Glutamatergic neuron (in vitro differentiated cells): ENCODE measurements at places on chromosomes 7 and 10. TPM values are rescaled to one million over a fixed set of nuclear protein-coding genes. Genes with fewer than 3 reads are reported as not detected.

Gene A1CF
- not detected for total RNA-seq

Gene CALHM1
- not detected for total RNA-seq

DNA sequence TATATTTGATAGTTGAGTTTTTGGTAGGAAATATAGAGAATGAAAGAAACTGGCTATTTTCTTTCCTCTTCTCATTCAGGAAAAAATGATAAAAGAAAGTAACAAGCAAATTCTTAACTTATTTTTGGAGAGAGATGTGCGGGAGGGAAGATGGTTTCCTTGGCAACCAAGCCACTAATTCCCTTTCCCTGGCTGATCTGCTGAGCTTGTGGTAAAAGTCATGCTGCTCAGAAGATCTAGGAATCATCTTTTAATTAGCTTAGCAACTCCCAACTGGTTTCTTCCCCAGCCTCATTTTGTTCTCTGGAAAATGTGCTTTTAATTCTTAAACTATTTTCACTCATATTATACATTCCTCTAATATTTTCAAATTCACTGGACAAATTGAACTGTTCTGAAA is 11.8 kb downstream of the UROS start:
- DNase-seq: no peak

DNA sequence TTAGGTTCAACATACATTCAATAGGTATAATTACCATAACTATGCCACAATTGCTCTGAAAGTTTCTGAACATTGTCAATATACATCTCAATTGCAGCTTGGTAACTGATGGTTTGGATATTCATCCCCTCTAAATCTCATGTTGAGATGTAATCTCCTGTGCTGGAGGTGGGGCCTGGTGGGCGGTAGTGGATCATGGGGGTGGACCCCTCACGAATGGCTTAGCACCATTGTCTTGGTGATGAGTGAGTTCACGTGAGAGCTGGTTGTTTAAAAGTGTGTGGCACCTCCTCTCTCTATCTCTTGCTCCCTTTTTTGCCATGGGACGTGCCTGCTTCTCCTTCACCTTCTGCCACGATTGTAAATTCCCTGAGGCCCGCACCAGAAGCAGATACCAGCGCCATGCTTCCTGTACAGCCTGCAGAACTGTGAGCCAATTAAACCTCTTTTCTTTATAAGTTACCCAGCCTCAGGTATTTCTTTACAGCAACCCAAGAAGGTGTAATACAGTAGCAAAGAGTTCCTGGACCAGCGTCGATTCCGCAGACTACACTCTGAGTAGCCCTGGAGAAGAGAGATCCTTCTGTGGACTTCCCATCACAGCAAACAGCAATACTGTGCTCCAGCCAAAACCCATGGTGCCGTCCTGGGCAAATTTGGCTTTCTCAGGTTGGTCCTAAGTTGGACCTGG is 83.8 kb upstream of the GRB10 start:
- DNase-seq: no peak

- no peak for DNase-seq
Observed at GRCh38 chr7:142413280-142414000, 155.6 kb upstream of the PRSS58 start.

DNA sequence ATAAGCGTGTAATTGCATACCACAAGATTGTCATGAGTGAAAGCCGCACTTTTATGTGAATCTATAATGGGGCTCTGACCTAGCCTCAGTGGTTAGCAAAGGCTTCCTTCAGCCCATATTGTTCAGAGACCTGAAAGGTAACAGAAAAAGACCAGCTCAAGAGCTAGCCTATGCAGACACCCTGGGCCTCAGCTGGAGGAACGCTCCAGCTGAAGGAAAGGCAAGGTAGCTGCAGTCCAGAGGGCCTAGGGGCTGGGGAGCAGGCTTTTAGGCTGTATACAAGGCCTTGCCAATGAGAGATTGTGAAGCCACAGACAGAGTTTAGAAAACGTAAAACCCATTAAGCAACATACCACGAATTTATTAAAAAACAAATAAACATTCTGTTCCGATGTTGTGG is 246.6 kb upstream of the GHITM start:
- DNase-seq: no peak

GRCh38 chr10:30828680-30829079 is 199.1 kb upstream of the LYZL2 start:
- DNase-seq: no peak
